ENCODE measurements at places on chromosomes 7 and 10.

DNA sequence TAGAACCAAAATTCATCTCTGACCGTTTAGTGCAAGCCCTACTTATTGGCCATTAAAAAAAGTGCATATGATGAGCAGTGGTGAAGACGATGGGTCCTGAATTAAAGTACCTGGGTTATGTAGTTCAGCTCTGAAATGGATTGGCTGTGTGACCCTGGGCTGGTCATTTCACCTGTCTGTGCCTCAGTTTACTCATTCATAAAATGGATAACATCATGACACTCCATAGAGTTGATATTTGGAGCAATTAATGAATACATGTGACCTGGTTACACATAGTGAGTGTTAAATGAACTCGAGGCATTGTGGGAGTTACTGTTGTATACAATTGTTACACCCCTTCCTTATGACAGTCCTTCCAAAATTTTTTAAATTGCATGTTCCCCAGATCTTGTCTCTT, 9.1 kb downstream of the MAP3K8 start:
- DNase-seq: no peak

GRCh38 chr7:44486693-44487092, 3.8 kb downstream of the NUDCD3 start:
- no peak for DNase-seq

GRCh38 chr10:8278099-8278498, 223.6 kb downstream of the GATA3 start:
- DNase-seq: no peak

DNA sequence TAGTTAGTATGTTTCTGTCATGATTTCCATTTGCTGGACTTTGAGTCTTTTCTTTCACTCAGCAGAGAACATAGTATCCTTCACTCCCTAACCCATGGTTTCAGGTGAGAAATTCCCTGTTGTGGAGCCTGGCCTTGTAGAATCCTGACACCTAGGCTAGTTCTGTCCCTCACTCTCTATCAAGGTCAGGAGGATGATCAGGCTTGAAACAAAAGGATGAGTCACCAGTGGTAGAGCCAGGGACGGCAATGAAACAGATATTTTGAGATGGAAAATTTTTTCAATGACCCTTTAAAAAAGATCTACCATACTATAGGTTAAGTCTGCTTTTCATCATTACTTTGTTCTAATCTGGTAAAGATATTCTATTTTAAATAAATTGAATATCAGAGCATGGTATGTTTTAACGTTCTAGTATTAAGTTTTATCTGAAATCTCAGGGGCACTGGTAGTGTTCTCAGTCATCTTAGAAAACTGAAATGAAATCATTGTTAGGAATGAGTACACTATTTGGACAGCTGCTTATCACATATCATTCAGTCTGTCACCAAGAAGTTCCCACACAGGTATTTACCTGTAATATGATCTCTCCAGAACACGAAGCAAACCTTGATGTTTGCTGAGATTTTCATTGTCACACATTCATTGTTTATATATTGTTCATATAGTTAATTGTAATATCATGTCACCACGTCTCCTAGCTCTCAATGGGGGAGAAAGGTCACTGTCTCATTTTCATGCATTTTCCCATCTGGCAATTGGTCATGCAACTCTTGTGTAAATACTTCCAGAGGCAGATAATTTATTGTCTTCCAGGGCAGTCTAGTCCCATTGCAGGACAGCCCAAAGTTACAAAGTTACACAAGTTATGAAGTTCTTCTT, 299.9 kb upstream of the LRRTM3 start:
- DNase-seq: no peak

- DNase-seq: no peak
Observed at GRCh38 chr7:30838008-30838407, 66.8 kb downstream of the MINDY4 start.

- no peak for DNase-seq
Observed at GRCh38 chr10:48463318-48464003, 141.4 kb downstream of the ARHGAP22 start.

DNA sequence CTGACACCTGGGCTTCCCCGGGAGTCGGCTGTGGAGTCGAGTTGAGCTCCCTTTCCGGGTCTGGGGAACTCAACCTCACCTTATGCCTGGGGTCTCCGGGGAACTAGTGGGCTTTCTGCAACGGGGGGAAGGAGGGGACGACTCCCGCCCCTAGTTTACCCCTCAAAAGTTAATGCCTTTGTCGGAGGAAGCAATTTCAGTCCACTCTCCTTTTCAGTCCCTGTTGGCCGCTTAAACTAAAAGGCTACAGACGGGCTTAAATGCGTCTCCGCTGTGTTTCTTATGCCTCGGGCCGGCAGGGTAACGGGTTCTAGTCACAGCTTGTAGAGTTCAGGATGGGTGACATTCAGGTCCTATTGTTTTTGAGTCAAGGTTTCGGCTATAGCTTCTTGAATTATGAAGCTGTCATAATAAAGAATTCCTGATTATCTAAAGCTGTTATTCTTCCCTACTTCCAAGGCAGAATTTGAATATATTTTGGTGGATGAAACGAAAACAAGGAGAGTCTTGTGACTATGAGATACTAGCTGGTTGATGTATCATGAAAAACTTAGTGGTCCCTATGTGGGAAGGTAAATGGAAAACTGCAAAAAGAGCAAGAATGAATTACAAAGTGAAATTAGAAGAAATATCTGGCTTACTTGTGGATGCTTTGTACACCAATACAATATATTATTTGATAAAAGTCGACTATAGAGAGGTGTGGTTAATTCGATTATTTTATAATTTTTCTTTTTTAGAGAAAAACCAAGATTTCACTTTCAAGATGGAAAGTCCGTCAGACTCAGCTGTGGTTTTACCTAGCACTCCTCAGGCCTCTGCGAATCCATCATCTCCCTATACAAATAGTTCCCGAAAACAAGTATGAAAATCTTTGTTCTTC, 495 bp downstream of the SFR1 start:
- DNase-seq: no peak

DNA sequence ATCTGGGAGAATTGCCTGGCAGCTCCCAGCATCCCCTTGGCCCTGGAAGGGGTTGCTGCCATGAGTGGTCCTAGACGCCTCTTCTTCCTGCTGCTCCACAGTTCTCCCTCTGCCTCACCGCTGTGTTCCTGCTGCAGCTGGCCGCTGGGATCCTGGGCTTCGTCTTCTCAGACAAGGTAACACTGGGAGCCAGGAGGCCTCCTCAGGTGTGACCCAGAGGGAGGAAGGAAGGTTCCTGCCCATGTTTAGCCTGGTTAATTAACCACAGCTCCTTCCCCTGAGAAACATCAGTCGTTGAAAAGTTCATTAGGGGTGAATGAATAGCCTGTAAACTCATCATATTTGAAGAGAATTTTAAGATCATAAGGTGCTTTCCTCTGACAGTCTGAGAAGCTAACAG, 18.2 kb downstream of the TSPAN33 start:
- DNase-seq: no peak

DNA sequence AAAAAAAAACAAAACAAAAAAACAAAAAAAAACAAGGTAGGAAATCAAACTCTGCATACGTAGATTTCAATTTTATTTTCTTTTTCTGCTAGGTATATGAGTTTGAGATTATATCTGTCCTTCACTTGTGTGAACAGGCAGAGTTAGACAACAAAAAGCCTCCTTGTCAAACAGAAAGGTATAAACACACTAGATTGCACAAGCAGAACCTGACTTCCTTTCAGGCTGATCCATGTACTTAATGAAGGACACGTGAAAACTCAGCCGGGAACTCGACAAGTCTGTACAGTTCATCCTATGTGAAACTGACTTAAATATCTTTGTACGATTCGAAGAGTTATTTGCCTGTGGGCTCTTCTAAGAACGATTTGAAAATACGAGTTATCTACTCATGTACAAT, 254.1 kb downstream of the ARL4A start:
- no peak for DNase-seq

DNA sequence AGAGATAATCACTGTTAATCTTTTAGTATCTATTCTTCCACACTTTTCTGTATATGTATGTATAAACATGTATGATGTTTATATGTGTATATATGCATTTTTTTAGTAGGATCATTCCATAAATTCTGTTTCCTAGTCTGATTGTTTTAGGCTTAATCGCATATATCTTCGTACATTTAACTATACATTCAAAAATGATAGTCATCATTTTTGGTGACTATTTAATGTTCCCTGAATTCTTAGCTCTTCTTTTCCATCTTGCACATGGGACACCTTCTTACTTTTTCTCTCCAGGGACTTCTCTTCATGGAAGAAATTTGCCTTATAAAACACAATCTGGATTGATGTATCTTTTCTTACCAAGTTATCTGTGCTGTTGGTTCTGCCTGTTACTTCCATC, 42.1 kb downstream of the ZNF277 start:
- DNase-seq: no peak

DNA sequence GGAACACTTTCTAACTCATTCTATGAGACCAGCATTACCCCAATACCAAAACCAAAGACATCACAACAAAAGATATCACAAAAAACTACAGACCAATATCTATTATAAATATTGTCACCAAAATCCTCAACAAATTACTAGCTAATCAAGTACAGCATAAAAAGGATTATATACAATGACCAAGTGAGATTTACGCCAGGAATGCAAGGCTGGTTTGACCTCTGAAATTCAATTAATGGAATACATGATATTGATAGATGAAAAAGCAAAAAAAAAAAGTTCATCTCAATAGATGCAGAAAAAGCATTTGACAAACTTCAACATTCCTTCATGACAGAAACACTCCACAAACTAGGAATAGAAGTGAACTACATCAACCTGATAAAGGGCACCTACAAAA, 175.3 kb downstream of the LCOR start:
- DNase-seq: no peak

- DNase-seq: no peak
Observed at GRCh38 chr10:121598263-121599249, at the start of gene FGFR2. TSS of gene FGFR2 (minus strand) at chr10:121598444. CDS start at chr10:121593817, 4,627 bp downstream.

DNA sequence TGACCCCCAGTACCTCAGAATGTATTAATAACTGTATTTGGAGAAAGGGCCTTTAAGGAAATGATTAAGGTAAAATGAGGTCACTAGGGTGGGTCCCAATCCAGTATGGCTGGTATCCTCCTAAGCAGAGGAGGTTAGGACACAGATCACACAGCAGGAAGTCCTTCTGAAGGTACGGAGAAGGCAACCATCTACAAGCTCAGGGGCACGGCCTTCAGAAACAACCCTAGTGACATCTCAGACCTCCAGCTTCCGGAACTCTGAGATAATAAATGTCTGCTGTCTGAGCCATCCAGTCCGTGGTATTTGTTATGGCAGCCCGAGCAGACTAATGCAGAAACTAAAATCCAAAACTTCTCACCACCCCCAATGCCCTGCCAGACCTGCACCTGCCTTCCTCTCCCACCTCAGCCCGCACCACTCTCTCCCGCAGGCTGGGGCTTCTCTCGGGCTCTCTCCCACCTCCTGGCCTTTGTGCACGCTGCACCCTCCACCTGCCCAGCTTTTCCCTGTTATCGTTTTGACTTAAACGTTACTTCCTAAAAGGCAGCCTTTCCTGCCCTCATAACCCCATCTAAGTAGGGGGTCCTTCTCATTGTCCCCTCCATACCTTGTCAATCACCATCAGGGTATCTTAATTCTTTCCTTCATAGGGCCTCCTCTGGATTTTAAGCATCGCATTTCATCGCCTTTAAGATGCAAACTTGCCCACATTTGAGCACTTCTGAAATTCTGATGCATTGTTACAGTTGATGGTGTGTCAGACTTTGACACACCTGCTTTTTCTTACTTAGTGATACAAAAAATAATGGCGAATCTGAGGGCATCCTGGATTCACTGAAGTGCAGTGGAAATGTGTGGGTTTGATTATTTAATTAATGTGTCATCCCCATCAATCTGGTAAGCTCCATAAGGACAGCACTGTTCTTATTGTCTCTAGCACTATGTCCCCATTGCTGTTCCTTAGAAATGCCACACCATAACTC, 32.2 kb upstream of the AQP1 start:
- no peak for DNase-seq

- DNase-seq: no peak
Observed at GRCh38 chr7:144102041-144102440, 7.3 kb upstream of the OR2A2 start.

- DNase-seq: no peak
Observed at GRCh38 chr10:70906031-70906783, 17.8 kb upstream of the PCBD1 start.

GRCh38 chr10:5927306-5927705, 37.3 kb downstream of the FBH1 start:
- DNase-seq: no peak

- no peak for DNase-seq
Observed at GRCh38 chr10:77620731-77621130, 16.9 kb downstream of the KCNMA1 start.

- peak; percentile 22 for DNase-seq
Observed at GRCh38 chr7:142557971-142558582, 191.2 kb upstream of the PRSS1 start.

GRCh38 chr10:112461029-112461887, 14.2 kb downstream of the VTI1A start:
- peak; percentile 31 for DNase-seq

DNA sequence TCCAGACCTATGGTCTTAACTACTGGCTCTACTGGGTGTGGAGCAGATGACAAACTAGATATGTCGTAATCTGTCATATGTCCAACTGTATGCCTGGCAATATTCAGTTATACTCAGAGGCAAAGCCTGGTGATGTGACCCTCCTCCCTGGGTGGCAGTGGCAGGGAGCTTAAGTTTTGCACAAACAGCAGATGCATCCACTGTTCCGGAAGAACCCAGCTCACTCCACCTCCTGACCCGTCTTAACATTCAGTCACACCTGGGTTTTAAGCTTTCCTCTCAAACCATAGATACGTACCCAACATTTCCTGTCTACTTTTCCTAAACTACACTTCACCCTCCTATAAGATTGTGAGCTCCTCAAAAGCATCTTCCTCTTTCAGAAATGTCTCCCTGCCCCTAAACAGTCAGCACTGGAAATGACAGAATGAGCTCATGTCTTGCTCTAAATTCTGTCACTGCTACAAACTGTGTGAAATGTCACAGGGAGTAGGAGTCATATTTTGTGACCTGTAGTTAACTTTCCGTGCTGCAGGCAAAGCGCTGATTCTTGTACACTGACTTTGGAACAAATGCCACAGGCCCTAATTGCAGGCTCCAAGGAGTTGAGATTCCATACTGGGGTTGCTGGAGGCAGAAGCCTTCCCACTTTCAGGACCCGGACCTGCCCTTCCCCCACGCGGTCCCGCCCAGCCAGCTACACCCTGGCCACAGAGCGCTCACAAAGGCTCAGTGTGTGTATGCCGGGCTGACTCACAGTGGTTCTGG, 23.9 kb downstream of the SCD start:
- DNase-seq: peak; percentile 40

GRCh38 chr7:97842772-97843345, 29.3 kb downstream of the ASNS start:
- no peak for DNase-seq

GRCh38 chr7:24966802-24967201, 13.2 kb downstream of the OSBPL3 start:
- no peak for DNase-seq

- DNase-seq: no peak
Observed at GRCh38 chr10:35928748-35929147, 286.7 kb upstream of the FZD8 start.

DNA sequence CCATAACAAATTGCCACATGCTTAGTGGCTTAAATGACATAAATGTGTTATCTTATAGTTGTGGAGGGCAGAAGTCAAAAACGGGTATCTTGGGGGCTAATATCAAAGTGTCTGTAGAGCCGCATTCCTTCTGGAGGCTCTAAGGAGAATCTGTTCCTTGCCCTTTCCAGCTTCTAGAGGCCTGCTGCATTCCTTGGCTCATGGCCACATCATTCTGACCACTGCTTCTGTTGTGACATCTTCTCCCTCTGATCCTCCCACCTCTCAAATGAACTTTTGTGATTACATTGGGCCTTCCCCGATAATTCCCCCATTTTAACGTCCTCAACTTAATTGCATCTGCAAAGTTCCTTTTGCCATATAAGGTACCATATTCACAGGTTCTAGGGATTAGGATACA, 76.1 kb downstream of the CYP26A1 start:
- DNase-seq: no peak

All from stimulated activated naive CD4-positive, alpha-beta T cell treated with Interleukin-2 at 50 U/mL for 16 hours (primary cell).